ENCODE measurements at places on chromosomes 6 and 20. TPM values are rescaled to one million over a fixed set of nuclear protein-coding genes. Genes with fewer than 3 reads are reported as not detected.
A peak's percentile ranks its signal among the peaks of the same experiment; 100 is the strongest.

WFDC10B gene
- not detected for total RNA-seq

RAB23 gene
- total RNA-seq = 1.7 TPM

EYS gene
- not detected for total RNA-seq

ADGRF5 gene
- not detected for total RNA-seq

GATA5 gene
- total RNA-seq = not detected

PPDPF gene
- 191 TPM for total RNA-seq

TPD52L1 gene
- 1.3 TPM for total RNA-seq

DNA sequence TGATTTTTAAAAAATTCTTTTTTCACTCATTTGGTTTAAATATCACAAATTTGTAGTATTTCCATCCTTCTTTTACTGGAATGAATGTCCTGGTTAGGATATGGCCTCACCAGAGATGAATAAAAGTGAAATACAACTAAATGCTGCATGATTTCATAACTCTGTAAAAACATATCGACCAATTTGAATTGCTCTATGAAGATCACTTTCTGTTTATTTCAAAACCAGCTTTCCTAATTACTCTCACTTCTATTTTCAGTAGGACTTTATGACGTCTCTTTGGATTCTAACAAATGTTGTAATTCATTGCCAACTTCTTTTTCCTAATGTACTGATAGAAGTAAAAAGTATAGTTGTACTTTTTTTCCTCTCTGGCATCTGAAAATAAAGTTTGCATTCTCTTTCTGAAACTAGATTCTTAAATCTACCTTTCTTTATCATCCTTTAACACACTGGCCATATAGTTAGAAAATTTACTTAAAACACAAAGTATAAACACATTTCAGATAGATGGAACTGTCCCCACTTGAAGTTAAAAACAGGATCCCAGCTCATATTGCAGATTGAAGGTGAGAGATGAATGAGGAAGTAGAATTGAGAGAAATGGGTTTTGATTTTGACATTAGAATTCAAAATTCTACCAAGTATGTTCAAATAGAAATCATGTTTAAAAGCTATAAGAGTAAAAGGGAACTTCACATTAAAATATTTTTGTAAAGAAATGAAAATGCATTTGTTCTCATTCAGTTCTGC lies 40.3 kb upstream of the IL20RA start:
- peaks cover 10% of the 10 kb centered on the region for H3K27me3 ChIP-seq
- peak overlapping the region; percentile 9 for H3K27ac ChIP-seq
- H3K4me3 ChIP-seq = no peak overlapping the region
- no peaks in the 10 kb centered on the region for H3K36me3 ChIP-seq

GRCh38 chr6:100891079-100891478 lies 9.9 kb upstream of the ASCC3 start:
- no peaks in the 10 kb centered on the region for H3K27me3 ChIP-seq
- no peak overlapping the region for H3K27ac ChIP-seq
- H3K36me3 ChIP-seq = no peaks in the 10 kb centered on the region
- H3K4me1 ChIP-seq = no peaks in the 10 kb centered on the region
- no peak for DNase-seq
- H3K4me3 ChIP-seq = no peak overlapping the region

DNA sequence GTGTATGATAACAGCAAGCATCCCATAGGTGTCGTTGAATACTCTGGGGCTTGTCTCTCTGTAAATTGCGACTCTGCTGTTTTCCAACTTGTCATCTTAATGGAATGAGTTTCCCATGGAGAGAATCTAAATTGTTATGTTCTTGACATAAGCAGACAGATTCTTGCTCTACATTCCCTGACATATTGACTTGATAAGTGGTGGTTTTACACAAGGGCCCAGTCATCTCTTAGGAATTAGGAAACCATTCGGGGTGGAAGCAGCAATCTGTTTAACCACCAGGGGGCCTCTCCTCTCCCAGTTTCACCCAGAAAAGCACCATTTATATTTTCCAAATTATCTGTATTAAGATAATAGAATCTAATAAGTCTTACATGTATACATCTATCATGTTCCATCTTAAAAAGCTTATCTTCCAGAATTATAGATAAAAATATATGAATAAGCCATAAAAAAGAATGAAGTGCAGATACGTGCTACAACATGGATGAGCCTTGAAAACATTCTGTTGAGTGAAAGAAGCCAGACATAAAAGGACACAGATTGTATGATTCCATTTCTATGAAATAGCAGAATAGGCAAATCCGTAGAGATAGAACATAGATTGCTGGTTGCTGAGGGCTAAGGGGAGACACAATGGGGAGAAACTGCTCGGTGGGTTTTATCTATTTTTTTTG lies 23.1 kb upstream of the MROH8 start:
- DNase-seq = peak; percentile 20
- H3K27me3 ChIP-seq = no peaks in the 10 kb centered on the region
- H3K4me1 ChIP-seq = no peaks in the 10 kb centered on the region
- H3K36me3 ChIP-seq = peaks cover 59% of the 10 kb centered on the region

DNA sequence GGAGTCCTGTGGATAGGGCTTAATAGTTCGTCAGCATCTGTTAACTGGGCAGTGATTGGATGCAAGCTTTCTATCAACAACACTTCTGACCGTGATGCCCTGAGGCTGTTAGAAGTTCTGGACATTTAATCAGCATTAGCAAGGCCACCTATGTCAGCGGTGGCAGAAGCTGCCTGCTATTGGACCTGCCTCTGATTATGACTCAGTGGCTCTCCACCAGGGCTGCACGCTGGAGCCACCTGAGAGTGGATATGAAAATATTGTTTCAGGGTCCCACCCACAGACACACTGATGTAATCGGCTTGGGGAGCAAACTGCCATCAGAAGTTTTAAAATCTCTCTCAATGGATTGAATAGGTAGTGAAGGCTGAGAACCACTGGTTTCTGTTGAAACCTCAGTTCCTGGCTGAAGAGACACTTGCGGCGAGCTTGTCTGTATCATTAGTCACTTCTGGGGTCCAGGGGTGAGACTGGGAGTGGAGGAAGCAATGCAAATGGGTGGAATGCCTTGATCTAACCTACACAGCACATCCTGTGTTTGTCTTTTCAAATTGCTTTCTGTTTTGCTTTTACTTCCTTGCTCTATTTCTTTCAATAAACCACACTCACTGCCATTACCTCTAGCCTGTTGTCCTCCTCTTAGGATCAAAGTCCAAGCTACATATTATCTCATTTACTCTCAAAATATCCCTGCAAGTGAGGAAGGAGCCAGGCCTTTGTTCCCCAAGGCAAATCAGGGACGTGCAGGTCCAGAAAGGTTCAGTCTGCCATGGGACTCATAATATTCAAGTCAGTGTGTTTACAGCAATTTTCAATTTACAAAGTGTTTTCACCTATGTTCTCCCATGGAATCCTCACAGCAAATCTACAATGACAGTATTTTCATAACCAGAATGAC lies 4.2 kb downstream of the CLIC5 start:
- H3K27me3 ChIP-seq = peaks cover 1% of the 10 kb centered on the region
- peaks cover 58% of the 10 kb centered on the region for H3K4me1 ChIP-seq
- DNase-seq = peak; percentile 80
- peak overlapping the region; percentile 39 for H3K4me3 ChIP-seq
- no peaks in the 10 kb centered on the region for H3K36me3 ChIP-seq
- peak overlapping the region; percentile 77 for H3K27ac ChIP-seq

- H3K4me3 ChIP-seq = no peak overlapping the region
- no peak for DNase-seq
- peaks cover 4% of the 10 kb centered on the region for H3K4me1 ChIP-seq
- peaks cover 34% of the 10 kb centered on the region for H3K27me3 ChIP-seq
- H3K36me3 ChIP-seq = no peaks in the 10 kb centered on the region
Observed at GRCh38 chr20:44117296-44118184, 69.4 kb downstream of the JPH2 start.

DNA sequence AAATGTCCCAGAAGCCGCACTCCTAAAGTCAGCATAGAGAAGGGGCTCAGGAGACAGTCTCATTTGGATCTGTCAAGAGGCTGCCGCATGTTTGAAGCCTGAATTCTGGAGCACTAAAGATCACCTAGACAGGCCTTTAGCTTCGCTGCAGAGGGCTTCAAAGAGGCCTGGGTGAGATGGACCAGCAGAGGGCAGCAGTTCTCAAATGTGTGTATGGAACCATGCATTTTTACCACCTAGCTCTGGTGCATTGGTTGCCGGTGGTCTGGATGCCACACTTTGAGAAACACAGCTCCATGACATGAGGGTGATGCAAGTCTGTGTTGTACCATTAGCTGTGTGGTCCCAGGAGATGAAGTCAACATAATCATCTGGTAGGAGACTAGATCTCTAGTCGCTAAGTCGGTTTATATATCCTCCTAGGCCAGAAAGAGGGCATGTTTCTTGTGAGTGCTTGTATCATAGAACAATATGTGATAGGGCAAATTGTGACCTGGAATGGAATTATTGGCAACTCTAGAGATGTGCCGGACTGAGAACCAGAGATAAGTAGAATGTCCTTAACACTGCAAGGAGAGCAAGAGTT lies 64.8 kb downstream of the KIAA0319 start:
- no peaks in the 10 kb centered on the region for H3K36me3 ChIP-seq
- H3K27ac ChIP-seq = no peak overlapping the region
- DNase-seq = peak; percentile 85
- H3K4me3 ChIP-seq = no peak overlapping the region

- no peaks in the 10 kb centered on the region for H3K36me3 ChIP-seq
- H3K27ac ChIP-seq = no peak overlapping the region
- DNase-seq = no peak
- H3K27me3 ChIP-seq = no peaks in the 10 kb centered on the region
- no peak overlapping the region for H3K4me3 ChIP-seq
Observed at GRCh38 chr6:112752305-112752704, 405.2 kb downstream of the RFPL4B start.

DNA sequence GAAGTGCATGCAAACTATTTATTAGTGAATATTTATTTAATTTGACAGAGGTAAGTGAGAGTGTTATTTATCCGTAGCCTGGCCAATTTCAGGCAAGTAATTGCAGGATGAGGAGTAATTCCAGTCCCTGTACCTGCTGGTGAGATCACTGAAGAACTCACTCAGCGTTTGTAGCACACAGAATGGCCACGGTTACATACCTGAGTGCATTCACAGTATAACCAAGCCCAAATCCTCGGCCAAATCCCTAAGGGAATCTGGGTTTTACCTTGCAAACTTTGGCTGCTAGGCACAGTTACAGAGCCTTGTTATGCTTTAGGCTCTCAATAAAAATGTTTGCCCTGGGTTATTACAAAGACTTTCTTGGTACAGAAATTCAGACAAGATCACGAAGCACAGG lies 93.3 kb downstream of the KCNQ5 start:
- no peak for DNase-seq
- H3K27ac ChIP-seq = no peak overlapping the region
- H3K27me3 ChIP-seq = no peaks in the 10 kb centered on the region
- peaks cover 2% of the 10 kb centered on the region for H3K36me3 ChIP-seq

DNA sequence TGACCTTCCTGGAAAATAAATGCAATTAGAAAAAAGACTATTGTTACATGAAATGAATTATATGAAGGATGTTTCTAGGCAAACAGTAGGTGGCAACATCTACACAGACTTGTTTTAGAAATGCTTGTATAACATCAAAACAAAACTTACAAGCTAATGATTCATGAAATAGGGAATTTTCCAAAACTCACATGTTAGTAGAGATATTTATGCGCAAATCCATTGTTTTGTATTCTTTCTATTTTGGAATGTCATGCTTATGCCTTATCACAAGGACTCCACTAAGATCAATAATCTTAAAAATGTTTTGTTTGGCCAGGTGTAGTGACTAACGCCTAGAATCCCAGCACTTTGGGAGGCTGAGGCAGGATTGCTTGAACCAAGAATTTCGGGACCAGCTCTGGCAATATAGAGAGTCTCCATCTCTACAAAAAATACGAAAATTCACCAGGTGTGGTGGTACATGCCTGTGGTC lies 32.3 kb upstream of the LGSN start:
- no peaks in the 10 kb centered on the region for H3K36me3 ChIP-seq
- peaks cover 7% of the 10 kb centered on the region for H3K4me1 ChIP-seq
- peaks cover 4% of the 10 kb centered on the region for H3K27me3 ChIP-seq
- DNase-seq = no peak

DNA sequence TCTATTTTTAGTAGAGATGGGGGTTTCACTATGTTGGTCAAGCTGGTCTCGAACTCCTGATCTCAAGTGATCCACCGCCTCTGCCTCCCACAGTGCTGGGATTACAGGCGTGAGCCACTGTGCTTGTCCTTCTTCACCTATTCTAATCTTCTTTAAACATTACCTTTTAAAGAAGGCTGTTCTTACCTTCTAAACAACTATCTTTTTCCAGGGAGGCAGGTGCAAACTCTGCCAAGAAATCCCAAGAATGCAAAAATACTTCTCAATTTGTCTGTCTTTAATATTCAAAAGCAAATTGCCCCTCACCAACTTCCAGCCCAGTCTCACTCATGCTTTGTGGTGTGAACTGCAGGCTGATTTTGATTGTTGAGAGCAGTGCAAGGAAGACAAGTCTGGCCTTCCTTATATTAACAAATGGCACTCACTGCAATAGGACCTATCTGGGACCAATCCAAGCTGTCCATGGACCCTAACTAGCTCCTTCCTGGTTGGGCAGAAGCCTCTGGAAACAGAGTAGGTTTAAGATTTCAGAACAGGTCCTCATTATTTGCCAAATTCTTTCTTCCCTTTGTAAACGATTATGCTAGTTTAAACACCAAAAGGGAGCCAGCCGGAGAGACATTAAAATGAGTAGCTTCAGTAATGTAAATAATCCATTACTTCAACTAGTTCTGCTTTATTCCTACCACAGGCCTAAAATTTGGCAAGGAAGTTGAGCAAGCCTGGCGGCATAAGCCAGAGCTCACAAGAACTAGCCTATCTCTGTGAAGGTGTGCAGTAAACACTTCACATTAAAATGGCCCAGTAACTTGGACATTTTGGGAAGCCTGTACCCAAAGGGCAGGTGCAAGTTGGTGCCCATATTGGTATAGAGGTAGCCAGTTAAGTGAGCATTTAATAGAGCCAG lies 1.6 kb downstream of the SCAND1 start:
- H3K36me3 ChIP-seq = peaks cover 8% of the 10 kb centered on the region
- H3K27me3 ChIP-seq = no peaks in the 10 kb centered on the region
- DNase-seq = no peak
- H3K4me1 ChIP-seq = peaks cover 14% of the 10 kb centered on the region
- H3K27ac ChIP-seq = peak overlapping the region; percentile 99
- H3K4me3 ChIP-seq = peak overlapping the region; percentile 100

- H3K27me3 ChIP-seq = no peaks in the 10 kb centered on the region
- H3K27ac ChIP-seq = peak overlapping the region; percentile 88
- H3K36me3 ChIP-seq = peaks cover 10% of the 10 kb centered on the region
- peak overlapping the region; percentile 81 for H3K4me3 ChIP-seq
- peak; percentile 54 for DNase-seq
Observed at GRCh38 chr6:29887330-29887818, 55.0 kb upstream of the HLA-A start.

- peak; percentile 70 for DNase-seq
- no peaks in the 10 kb centered on the region for H3K27me3 ChIP-seq
- no peak overlapping the region for H3K4me3 ChIP-seq
- H3K4me1 ChIP-seq = peaks cover 46% of the 10 kb centered on the region
Observed at GRCh38 chr6:30568245-30568644, 3.0 kb upstream of the ABCF1 start.

DNA sequence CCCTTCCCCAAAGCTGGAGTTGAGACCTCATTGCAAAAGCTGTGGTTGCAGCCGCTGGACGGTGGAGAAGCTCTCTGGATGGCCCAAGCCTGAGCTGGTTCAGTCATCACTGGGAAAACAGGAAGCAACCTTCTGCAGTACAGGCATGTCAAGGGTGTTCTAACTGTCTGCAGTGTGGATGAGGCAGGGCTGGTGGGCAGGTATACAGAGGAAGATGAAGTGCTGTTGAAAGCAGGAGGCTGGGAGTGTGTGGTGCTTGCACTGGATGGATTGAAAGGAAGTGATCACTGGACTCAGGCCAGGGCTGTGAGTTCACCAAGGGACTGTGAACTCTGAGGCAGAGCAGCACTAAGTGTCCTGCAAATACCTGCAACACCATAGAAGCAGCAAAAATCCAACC lies 89.0 kb upstream of the NOX3 start:
- no peaks in the 10 kb centered on the region for H3K36me3 ChIP-seq
- no peak overlapping the region for H3K4me3 ChIP-seq
- no peaks in the 10 kb centered on the region for H3K4me1 ChIP-seq
- DNase-seq = no peak
- peaks cover 7% of the 10 kb centered on the region for H3K27me3 ChIP-seq

Data from activated CD4-positive, alpha-beta memory T cell treated with anti-CD3 and anti-CD28 coated beads for 36 hours (primary cell).